ENCODE measurements at places on chromosomes 6 and 20.
A peak's percentile ranks its signal among the peaks of the same experiment; 100 is the strongest.

DNA sequence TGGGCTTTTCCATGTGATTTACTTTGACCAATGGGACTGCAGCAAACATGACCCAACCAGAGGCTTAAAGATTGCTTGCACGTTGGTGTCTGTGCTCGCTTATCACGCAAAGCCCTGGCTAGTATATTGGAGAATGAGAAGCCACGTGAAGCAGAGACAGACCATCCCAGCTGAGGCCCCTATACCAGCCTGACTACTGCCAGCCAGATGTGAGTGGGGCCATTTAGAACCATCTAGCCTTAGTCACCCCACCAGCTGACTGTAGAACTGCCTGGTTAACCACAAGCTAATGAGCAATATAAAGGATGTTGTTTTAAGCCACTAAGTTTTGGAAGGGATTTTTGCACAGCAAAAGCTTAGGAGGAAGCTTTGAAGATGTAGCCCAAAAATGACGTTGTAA is 74.5 kb downstream of the MACROD2 start:
- DNase-seq: no peak

- DNase-seq: no peak
Measured at GRCh38 chr6:170165085-170165470, 125.8 kb downstream of the DLL1 start.

- DNase-seq: no peak
Measured at GRCh38 chr6:44809258-44809657, 421.8 kb downstream of the CDC5L start.

- no peak for DNase-seq
Measured at GRCh38 chr6:7052443-7053011, 55.2 kb upstream of the RREB1 start.

GRCh38 chr20:43821795-43822194 is 92.9 kb upstream of the TOX2 start:
- no peak for DNase-seq

DNA sequence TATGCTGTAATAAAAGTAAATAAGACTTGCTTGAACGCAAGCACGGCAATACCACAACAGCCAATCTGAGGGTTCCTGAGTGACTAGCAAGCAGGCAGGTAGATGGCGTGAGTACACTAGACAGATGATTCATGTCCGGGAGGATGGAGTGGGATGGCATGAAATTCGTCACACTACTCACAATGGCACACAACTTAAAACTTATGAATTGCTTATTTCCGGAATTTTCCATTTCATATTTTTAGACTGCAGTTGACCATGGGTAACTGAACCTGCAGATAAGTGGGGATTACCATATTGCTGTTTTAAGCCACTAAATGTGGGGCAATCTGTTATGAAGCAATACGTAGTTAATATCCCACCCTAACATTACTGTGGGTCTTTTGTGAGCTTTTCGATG is 93.6 kb upstream of the NFATC2 start:
- no peak for DNase-seq

- DNase-seq: no peak
Measured at GRCh38 chr6:16154904-16155303, 26.0 kb downstream of the MYLIP start.

GRCh38 chr6:165988757-165989456 is 178.7 kb downstream of the TBXT start:
- no peak for DNase-seq

- DNase-seq: no peak
Measured at GRCh38 chr20:53237461-53237860, 265.3 kb downstream of the TSHZ2 start.

DNA sequence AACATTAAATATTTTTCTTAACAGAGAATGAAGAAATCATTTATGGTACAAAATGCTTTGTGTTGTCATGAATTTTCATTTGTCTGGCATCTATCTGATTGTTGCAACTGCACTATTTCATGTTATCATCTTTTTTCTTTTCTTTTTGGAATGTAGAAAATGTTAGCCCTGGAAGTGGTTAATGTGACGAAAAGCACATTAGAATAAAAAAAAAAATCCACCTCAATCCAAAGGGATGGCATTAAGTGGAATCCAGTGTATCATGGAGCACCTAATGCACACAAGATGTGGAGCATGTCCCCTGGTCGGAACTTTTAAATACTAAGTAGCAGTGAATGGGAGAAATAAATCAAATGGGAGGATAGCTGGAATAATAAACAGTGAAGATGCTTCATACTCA is 172.9 kb upstream of the MCHR2 start:
- no peak for DNase-seq

GRCh38 chr6:138805016-138805765 is 9.3 kb downstream of the ECT2L start:
- DNase-seq: no peak

DNA sequence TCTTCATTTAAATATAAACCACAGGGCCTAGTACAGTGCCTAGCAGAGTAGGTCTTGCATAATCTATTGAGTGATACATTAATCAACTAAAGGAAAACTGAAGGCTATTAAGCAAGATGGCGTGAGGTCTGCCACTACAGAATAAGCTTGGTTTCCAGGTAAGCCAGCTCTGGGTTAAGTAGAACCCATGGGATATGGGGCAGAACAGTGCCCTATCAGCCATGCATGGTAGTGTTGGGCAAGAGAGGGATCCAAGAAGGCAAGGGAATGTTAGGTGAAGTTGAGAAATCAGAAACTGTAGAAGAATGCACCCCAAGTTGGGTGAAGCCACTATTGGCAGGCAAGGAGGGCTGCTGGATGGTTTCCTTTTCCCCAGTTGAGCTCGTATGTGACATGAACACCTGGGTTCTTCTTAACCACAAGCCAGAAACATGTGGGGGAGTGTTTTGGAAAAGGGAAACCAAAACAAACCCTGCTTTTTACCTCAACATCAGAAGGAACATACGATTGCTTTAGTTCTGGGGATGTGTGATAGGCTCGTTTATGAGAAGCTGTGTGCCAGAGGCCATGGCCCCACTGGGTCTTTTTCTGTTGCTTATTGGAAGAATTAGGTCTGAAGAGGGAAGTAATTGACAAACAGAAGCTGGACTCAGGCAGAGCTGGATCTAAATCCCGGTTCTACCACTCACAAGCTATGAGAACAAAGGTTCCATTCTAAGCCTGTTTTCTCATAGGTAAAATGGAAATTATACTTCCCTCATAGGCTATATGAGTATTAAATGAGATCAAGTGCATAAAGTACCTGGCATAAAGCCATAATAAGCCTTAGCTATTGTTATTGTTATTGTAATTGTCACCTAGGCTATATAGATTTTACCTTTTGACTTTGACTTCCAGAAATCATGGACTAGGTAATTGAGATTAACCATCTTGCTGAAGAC is 33.5 kb downstream of the NEDD9 start:
- DNase-seq: peak; percentile 55

DNA sequence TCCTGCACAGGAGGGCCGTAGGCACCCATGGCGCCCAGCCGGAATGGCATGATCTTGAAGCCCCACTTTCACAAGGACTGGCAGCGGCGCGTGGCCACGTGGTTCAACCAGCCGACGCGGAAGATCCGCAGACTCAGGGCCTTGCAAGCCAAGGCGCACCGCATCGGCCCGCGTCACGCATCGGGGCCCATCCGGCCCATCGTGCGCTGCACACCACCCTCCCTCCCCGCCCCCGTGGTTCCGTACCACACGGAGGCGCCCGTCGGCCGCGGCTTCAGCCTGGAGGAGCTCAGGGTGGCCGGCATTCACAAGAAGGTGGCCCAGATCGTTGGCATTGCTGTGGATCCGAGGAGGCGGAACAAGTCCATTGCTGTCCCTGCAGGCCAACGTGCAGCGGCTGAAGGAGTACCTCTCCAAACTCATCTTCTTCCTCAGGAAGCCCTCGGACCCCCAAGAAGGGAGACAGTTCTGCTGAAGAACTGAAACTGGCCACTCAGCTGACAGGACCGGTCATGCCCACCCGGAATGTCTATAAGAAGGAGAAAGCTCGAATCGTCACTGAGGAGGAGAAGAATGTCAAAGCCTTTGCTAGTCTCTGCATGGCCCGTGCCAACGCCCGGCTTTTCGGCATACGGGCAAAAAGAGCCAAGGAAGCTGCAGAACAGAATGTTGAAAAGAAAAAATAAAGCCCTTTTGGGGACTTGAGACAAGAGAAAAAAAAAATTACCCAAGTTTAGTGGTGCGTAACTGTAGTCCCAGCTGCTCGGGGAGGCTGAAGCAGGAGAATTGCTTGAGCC is 9.9 kb upstream of the NCOA5 start:
- no peak for DNase-seq
